ENCODE measurements at places on chromosomes 4 and X.

- no peak for DNase-seq
Measured at GRCh38 chr4:53635697-53636483, 44.6 kb upstream of the LNX1 start.

GRCh38 chr4:176791591-176792325 lies 964 bp downstream of the VEGFC start:
- DNase-seq = no peak

- DNase-seq = no peak
Measured at GRCh38 chr4:8201321-8201781, 2.3 kb downstream of the SH3TC1 start.

DNA sequence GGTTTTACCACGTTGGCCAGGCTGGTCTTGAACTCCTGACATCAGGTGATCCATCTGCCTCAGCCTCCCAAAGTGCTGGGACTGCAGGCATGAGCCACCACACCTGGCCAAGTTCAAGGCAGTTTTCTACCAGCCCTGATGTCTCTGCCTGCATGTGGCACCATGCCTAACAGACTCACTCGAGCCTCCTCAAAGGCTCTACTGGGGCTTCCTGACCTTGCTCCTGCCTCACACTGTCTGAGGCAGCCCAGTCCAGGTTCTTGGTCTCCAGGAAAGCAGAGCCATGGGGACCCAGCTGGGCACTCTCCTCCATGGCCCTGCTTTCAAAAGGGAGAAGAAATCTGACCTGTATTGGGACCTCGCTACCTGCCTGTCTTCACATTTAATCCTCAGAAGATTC lies 286.9 kb downstream of the EVC2 start:
- DNase-seq = no peak

- DNase-seq = no peak
Measured at GRCh38 chr4:87490664-87491369, 38.4 kb downstream of the SPARCL1 start.

GRCh38 chrX:11929476-11929875 lies 171.4 kb downstream of the MSL3 start:
- DNase-seq = no peak

- DNase-seq = no peak
Measured at GRCh38 chr4:24850674-24851073, 55.3 kb downstream of the SOD3 start.

- DNase-seq = no peak
Measured at GRCh38 chr4:177855507-177856197, 413.4 kb upstream of the AGA start.

DNA sequence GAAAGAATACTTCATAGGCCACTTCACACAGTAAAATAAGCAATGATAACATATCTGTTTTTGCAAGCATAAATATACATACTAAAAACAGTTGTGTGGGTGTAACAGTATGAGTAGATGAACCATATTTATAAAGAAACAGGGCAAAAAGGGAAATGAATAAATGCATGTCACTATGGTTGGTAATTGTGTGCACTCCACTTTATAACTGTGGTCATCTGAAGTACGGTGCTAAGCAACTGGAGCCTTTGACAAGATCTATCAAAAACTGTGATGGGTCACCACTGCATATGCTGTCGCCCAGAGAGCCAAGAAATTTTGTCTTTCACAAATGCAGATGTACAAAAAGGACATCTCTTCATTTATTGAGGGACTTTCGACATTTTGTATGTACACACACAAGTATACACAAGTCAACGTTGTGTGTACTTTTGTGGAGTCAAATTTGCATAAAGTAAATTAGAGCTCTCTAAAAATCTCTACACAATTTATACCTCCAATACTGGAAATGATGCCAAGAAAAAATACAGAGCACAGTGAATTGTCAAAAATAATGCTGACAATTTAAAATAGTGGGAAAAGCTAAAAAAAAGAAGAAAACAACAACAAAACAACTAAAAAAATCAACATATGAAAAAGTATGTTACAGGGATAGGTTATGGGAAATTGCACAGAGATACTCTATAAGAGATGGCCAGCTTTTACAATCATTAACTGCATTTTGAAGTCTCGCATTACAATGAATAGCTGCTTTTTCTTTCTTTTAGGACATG lies 123.1 kb upstream of the ENPEP start:
- no peak for DNase-seq

DNA sequence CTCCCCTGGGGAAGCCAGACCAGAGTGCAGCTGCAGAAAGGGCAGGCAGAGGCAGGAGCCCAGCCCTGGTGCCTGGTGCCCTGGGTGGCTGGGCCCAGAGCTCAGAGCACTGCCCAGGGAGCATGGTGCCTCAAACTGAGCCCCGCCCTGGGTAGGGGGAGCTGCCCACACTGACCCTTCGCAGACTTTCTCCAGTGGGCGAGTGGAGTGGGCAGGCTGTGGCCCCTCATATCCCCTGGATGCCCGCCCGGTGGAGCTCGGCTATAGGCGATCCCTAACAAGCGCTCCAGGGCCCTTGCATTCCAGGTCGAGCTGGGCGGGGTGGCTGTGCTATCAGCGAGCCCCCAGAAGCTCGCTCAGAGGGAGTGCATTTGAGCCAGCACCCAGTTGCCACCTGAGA lies 17.1 kb upstream of the ADRA2C start:
- DNase-seq = no peak

Data from NCI-H460 (cell line).